IPS DF 19.7 (cell line): ENCODE measurements at places on chromosomes 11 and 22.

DNA sequence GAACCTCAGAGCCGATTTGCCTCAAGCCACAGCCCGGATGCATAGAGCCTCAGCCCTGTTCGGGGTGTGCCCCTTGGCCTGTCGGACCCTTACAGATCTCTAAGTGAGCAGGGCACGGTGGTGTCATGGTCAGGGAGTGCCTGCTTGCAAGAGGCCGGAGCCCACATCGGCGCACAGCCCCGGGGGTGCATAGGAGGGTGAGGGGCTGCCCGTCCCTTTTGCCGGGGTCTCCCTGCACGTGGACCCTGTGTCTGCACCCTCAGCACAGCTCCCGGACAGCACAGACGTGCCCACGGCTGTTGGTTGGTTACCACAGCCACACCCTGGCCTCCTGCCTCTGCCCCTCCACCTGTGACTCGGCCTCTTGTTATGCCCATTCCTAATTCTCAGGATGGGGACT, 6.5 kb downstream of the RAB36 start:
- no peak for DNase-seq

- DNase-seq: no peak
Observed at GRCh38 chr11:49213026-49213560, 4.7 kb upstream of the FOLH1 start.

DNA sequence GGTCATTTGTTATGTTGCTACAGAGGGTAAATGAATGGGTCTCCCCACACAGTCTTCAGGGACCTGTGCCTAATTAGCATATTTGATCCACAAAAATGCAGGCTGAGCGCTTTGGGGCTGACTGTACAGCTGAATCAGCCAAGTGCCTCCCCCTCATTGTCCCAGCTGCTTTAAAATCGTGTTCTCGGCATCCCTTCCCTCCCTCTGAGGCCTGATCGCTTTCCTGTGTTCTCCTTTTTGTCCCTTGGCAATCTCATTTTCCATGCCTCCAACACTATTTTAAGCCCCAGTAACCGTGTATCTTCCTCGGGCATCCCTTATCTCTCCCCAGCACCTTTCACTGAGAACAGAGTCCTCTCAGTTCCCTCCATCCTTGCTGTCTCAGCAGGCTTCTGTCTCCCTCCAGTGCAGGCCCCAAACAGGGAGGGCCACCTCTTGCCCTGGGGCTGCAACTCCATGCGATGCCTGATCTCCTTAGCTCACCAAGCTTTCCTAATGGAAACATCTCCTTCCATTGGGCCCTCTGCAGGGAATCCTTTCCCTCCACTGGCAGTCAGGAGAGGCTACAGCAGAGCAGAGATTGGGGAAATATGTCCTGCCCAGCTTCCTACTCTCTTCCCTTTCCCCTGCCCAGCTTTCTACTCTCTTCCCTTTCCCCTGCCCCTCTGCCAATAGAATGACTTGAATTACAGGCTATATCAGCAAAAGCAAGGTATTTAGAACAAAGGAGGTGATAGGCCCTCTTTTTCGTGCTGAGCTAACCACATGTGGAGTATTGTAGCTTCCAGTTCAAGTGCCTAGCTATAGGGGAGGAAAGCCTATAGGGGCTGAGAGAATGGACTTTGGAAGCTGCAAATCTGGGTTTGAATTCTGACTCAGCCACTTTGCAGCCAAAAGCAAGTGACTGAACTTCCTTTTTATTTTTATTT, 13.8 kb downstream of the UQCR10 start:
- no peak for DNase-seq

DNA sequence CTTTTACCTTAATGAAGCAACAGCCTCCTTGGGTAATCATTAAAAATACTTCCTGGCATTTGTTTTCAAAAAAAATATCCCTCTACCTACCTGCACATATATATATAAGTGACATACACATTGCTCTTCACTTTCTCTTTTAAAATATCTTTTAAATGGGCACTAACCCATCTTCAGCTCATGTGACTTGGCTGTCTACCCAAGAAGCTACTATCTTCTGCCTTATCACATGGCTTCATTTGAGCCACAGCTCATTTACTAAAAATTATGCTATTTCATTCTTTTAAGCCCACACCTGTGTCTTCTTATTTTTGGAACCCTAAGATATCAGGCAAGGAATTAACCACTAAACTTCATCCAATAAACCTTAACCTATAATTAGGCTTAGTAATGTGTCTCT, 37.0 kb upstream of the SOX6 start:
- no peak for DNase-seq

DNA sequence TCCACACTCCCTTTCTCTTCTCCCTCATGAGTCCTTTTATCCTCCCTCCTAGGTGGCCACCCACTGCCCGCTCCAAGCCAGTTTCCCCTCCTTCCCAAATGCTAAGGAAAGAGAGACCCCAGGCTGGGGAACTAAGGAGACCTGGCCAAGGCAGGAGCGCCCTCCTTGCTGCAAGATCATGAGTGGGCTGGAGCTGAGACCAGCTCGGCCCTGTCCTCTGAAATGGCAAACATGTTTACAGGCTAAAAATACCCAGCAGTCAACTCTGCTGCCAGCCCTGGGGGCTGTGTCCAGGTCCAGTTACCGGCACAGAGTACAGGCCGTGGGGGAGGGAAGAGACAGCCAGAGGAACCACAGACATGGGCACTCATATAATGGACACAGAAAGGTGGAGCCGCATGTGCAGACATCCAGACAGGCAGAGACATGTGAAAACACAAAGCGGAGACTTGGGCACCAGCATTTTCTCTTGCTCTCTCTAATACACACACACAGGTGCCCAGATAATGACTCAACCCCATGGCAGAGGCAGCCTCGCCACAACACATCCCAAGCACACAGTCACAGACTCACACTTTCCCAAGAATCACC, 1.2 kb upstream of the AHNAK start:
- DNase-seq: no peak

DNA sequence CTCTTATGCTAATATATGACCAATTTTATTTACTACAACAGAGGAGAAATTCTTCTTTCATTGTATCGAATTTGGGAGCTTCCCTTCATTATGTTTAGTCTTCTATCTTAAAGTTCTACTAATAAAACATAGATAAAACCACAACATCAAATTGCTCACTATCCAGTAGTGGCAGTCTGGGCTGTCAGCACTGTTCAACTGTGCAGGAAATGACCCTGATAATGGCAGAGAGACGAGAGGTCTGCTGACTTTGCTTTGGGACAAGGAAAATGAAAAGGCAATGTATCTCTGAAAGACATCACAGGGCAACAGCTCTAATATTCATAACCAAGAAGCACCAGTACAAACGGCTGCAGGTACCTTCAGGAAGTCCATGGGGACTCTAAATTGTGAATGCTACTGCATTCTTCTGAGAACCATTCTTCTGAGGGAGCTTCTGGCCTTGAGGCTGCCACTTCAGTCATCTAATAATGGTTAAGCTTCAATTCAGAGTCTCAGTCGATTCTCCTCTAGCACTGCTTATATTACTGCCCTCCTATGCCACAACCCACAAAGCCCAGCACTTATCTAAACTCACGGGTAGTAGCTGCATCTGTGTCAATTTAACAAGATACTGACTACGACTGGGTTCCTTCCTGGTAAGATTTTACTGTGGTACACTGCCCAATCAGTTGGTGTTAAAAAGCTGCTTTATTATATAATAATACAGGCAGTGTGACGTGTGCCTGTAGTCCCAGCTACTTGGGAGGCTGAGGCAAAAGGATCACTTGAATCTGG, 44.2 kb downstream of the CKAP5 start:
- DNase-seq: no peak

- no peak for DNase-seq
Observed at GRCh38 chr11:10305964-10306918, 1.4 kb downstream of the ADM start.

DNA sequence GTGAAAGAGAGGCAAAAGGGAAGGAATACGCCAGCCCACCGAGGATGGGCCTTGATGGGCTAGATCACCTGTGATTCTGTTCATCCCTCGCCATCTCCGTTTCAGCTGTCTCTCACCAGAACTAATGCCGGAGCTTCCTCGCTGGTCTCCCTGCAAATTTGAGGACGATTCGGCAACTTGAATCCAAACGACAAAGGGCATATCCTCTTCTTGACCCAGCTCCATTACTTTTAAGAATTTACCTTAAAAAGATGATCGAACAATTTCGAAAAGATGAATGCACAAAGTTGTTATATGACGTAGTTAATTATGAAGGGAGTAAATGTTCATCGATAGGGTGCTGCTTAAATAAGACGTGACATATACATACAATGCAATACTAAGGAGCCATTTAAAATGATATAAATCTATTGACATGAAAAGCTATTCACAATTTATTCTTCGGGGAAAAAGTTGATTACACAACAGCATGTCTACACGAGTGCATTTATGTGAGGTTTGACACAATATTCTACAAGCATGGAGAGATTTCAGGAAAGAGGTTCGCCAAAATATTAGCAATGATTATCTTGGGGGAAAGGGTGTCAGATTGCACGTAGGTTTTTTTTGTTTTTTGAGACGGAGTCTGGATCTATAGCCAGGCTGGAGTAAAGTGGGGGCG, 937 bp upstream of the FAM168A start:
- DNase-seq: no peak

GRCh38 chr11:117992136-117992535, 5.9 kb downstream of the IL10RA start:
- no peak for DNase-seq

DNA sequence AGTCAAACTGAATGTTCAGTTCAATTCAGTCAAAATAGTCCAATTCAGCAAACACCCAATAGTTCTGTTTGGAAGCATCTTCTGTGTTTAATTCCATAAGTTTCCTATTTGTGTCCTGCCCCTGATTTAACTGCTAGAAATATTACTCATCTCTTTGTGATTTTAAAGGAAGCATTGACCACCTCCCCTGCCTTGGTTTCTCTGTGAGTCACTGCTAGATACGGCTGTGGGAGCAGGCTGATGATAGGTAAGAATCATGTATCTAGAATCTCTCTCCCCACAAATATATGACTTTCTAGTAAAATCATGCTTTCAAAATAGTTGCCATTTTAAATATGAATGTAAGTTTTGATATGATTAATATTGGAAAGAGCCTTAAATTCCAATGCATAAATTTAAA, 888.5 kb downstream of the NTM start:
- DNase-seq: no peak

GRCh38 chr22:18022876-18023275, 1.5 kb downstream of the MICAL3 start:
- no peak for DNase-seq

GRCh38 chr11:65317025-65317786, 2.5 kb downstream of the CDC42EP2 start:
- DNase-seq: peak; percentile 67

DNA sequence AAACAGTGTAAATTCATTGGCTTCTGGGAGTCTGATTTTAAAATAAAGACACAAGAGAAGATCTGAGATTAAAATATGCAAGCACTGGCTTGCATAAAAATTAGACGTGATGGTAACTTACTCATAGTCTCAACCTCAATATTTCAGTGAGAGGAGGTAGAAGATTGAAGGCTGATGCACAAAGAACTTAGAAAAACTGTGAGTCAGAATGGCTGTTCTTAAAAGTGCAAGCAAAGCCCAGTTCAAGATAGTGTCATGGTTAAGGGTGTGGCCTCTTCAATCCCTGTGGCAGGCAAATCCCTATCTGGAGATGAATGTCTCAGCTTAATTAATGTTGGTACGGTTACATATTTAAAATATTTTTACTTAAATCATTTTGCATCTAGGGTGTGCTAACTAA, 33.6 kb upstream of the FIBIN start:
- no peak for DNase-seq

DNA sequence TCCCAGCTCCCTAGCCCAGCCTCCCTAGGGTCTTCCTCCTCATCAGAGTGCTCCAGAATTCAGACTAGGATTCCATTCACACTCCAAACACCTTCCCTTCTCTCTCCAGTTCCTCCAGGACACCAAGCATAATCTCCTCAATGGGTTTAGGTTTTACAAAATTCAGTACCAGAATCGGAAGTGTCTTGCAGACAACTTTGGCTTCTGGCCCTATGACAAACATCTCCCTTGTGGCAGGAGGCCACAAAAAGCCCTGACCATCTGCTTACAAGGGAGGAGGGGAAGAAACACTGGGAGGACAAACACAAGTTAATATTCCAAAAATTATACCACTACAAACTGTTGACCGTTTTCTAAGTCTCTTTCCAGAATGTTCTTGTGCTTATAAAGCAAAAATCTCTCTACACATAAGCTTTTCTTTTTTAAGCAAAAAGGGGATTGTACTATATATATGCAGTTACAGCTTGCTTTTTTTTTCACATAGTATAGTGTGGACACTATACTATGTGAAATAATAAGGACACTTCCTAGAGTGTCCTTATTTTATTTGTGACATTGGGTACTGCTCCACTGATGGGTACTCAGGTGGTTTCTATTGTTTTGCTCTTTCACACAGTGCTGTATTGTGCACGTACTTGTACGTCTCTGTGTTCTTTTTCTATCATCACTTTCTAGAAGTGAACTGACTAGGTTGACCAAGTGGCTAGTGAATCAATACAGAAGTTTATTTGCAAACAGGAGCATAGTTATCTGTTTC, 78.7 kb downstream of the BDNF start:
- no peak for DNase-seq

DNA sequence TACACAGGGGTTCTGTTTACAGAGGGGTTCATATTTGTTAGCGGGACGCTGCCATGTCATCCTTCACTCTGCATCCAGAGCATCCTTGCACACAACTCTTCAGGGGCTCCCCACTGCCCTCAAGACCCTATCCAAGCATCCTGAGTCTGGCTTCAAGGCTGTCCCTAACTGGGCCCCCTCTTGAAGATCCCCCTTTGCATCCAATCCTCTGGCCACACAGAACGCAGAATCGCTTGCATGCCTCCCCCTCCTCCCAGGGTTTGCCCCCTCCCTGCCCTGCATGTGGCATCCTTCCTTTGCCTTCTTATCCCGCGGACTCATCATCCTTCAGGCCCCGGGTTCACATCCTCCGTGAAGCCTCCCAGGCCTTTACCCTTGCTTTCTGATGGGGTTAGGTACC, 18.6 kb downstream of the C1QTNF6 start:
- no peak for DNase-seq

DNA sequence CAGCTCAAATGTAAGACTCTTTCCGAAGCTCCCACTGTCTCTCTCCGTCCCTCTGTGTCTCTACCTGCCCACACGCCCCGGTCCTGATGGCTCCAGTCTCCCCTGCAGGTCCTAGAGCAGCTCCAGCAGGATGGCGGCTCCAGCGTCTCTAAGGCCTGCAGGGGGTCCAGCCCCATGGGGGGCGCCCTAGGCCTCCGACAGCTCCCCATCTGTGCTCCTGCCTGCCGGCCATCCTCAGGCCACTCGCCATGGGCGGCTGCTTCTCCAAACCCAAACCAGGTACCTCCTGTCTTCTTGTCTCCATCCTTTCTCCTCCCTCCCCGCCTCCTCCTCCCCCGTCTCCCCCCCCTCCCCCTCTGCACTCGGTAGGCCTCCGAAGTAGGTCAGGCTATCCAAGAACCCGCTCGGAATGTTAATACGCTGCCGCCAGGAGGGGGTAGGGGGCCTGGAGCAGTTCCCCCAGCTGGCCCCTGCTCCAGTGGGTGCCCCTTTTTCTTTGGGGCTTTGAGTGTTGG, 699 bp downstream of the AIFM3 start:
- DNase-seq: no peak
